Activated T-cell treated with anti-CD3 and anti-CD28 coated beads, Interleukin-2, amount 50 U/mL, for 48 hours (primary cell): ENCODE measurements at places on chromosomes 13 and 19.

DNA sequence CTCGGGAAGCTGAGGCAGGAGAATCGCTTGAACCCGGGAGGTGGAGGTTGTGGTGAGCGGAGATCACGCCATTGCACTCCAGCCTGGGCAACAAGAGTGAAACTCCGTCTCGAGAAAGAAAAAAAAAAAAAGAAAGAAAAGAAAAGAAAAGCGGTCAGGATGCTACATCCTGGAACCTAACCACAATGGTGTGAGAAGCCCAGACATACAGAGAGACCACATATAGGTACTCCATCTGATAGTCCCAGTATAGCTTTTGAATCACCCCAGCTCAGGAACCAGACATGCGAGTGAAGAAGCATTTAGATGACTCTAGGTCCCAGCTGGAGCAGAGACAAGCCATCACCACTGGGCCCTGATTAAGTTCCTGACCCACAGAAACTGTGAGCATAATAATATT lies 3.2 kb downstream of the IFNL1 start:
- no peak for DNase-seq

- no peak for DNase-seq
Measured at GRCh38 chr13:38824342-38824741, 137.5 kb downstream of the FREM2 start.

DNA sequence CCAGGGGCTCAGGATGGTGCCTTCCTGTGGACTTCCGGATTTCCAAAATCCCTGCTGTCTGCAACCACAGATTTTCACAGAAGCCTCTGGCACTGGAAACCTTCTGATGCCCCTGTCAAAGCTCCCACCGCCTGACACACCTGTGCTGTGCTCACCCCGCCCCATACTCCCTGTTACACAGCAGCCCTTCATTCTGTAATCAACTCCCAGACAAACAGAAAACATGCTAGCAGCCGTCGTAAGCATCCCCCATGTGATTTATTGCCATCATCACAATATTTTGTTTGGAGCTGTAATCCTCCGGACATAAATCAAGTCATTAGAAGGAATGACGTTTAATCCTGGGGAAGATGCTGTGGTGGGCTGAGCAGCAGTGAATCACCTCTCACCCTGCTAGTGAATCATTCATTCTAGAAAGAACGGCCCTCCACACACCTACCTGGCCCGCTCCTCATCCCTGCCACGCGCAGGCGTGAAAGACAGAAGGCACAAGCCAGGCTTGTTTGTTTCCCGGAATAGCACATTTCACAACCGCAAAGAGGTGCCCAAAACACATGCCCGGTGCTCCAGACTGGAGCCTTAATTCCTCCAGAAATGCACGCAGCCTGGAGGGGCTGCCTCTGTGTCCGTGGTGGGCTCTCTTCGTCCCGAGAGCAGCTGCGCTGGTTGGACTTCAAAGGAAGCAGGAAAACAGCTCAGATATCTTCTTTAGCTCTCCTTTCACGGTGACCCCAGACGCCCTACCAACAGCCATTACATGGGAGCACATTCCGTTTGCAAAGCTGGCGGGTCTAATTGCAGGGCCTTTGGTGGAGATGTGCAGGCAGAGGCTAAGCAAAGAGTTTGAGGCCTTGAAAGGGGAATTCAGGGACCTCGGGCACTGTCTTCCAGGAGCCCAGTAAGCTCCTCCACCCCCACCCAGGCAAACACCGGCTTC lies 41.3 kb upstream of the KCTD15 start:
- DNase-seq: no peak

DNA sequence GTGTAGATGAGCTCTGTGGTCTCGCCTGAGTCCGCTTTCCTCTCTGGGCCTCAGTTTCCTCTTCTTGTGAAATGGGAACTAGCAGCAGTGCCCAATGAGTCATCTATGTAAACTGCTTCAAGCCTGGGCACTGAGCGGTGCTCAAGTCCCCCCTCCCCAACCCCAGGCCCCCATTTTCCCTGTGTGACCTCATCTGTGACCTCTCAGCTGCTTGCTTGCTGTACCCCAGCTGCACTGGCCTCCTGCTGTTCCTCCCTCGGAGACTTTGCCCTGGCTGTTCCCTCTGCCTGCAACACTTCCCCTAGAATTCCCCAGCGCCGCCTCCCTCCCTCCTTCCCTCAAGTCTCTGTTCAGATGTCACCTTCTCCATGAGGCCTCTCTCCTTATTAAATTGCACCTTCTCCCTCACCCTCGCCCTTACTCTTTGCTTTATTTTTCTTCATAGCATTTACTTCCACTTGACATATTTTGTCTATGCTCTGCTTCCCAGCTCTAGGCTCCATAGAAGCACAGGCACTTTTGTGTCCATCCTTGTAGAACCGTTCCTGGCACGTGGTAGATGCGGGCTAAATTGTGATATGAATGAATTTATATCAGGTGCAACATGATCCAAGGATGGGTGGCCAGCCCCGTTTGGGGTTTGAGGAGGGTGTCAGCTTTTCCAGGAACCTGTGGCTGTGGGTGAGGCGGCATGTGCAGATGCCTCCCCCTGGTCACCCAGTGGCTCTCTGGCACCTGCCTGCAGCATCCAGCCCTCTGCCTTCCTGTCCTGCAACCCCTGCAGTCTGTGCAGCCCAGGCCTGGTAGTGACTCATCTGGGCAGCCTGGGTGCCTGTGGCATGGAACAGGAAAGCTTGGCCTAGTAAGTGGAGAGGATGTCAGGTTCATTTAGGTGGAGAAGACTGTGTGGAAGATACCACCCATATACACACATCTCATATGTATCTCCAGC lies 26.3 kb downstream of the SIPA1L3 start:
- no peak for DNase-seq

GRCh38 chr13:39263531-39263930 lies 225.3 kb downstream of the NHLRC3 start:
- DNase-seq: no peak

DNA sequence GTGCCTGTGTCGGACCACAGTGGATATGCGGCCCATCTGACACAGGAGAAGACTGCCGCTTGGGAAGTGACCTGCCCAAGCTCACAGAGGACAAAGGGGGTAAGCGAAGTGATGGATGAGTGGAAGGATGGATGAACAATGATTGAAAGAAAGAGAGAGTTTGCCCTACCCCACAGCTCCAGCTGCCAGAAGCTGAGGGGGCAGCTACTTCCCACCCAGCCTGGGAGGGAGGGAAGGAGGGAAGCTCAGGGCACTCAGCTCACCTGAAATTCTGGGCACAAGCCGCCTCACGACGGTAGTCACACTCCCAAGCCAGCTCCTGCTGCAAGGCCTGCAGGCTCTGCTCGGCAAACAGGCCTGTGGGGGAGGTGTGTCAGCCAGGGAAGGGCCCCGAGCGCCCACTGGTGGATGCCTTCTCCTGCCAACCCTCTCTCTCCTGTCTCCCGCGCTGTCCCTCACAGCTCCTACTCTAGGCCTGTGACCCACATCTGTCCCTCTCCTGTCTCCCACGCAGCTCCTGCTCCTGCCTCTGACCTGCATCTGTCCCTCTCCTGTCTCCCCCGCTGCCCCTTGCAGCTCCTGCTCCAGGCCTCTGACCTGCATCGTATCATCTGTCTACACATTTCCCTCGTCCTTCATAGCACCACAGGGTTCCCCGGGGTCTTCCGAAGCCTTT lies 12.0 kb upstream of the NUMBL start:
- no peak for DNase-seq
